ENCODE measurements at places on chromosomes 3 and 15.

DNA sequence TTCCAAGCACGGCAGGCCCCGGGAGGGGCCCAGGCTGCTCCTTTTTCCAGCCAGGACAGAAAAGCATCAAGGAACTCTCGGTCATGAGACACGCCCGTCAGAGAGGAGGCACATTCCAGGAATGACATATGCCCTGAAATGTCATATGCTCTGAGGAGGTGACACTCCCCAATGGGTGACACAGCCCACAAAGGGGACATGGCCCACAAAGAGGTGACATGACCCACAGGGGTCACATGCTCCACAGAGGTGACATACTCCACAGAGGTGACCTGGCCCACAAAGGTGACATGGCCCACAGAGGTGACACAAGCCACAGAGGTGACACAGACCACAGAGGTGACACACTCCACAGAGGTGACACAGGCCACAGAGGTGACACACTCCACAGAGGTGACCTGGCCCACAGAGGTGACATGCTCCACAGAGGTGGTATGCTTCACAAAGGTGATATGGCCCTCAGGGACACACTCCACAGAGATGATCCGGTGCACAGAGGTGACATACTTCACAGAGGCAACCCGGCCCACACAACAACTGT lies 79.2 kb downstream of the ABHD5 start:
- no peak for DNase-seq

DNA sequence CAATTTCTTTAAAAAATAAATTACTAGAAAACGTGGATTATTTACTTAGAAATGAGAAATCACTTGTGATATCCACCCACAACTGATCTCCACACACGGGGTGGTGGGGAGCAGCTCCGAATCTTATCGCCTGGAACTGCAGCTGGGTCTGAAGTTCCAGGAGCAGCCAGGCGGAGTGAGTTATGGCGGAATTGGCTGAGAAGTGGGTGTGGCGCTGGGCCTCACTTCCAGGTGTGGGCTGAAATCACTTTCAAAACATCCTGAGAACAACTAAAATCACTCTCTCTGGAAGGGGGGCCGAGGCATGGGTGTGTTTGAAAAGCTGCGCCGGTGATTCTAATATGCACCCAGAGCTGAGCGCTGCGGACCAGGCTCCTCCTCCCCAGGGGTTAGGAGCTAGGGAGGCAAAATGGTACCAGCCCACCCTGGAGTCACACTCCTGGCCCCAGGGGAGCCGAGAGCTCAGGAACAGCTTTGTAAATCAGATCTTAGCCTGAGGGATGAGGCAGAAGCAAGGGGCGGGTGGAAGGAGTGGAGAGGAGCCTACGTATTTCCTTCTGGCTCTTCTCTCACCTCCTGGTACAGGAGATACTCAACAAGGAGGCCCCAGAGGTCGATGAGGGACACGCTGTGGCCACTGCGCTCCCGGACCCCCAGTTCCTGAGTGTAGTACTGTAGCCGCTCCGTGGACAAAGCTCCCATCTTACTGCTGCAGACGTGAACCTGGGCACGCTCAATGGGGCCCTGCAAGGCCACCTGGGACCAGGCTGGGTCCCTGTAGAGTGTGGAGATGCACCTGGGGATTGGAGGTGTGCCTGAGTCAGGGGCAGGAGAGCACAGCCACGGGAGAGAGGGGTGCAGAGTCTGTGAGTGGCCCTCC lies 9.6 kb downstream of the PLA2G4F start:
- no peak for DNase-seq

- DNase-seq: no peak
These were observed 30.6 kb upstream of the MECOM start for GRCh38 chr3:169694117-169694516.

DNA sequence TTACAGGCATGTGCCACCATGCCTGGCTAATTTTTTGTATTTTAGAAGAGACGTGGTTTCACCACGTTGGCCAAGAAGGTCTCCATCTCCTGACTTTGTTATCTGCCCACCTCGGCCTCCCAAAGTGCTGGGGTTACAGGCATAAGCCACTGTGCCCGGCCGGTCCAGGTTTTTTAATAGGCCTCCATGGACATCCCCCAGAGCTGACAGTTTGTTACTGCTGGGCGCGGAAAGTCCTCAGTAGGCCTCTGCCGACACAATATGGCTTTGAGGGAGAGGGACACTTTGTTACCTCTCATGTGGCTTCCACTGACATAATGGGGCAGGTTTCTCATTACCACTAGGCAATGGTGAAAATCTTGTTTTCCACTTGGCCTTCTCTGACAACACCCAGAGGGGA lies 152.0 kb downstream of the WNT7A start:
- DNase-seq: no peak

- DNase-seq: no peak
These were observed 94.3 kb upstream of the PFN2 start for GRCh38 chr3:150064971-150065370.

DNA sequence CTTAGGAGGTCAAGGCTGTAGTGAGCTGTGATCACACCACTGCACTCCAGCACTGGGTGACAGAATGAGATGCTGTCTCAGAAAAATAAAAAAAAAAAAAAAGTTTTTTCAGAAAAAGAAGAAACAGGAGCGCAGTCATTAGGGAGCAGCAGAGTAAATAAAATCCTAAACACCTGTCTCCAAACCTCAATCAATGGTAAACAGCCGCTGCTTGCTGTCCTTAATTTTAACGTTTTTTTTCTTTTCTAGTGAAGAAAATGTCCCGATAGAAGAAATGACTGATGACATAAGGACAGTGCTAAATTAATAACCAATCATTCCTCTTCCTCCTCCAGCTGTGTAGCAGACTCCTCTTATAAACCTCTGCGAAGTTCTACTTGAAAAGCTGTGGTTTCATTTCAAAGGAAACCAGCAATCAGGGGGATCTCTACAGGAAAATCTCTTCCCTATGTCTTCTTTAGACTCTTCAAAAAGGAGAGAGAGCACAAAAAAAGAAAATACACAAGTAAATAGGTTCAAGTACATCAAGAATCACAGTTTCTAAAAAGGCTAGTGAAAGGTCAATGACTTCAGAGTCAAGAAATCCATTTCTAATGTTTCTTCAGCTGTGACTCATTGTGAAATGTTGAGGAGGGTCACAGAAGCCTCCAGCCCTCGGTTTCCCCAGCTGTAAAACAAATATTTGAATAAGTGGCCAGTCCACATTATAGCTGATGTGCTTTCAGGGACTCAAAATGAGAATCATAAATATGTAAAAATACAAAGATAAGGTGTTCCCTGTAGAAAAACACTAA lies 127.6 kb downstream of the TMCO5A start:
- no peak for DNase-seq

DNA sequence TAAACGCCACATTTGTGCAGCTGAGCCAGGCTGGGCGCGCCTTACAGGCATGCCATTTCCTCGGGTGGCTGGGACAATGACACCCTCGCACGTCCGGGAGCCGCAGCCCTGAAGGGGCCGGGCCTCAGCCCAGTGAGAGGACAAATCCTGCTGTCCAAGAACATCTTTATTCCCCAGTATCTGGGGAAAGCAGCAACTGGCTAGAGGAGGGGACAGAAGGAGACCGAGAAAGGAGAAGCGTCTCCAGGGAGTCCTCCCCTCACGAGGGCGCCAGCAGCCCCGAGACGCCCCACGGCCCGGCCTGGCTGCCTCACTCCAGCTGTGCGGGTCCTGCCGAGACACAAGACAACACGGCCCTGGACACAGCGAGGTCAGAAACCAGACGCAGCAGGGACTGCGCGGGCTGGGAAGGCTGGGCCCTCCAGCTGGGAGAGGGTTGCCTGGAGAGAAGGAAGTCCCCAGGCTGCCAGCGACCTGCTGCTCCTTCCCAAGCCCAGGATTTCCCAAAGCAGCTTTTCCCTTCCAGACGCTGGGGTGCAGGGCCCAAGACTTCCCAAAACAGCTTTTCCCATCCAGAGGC lies 130.2 kb downstream of the CHSY1 start:
- DNase-seq: peak; percentile 47

DNA sequence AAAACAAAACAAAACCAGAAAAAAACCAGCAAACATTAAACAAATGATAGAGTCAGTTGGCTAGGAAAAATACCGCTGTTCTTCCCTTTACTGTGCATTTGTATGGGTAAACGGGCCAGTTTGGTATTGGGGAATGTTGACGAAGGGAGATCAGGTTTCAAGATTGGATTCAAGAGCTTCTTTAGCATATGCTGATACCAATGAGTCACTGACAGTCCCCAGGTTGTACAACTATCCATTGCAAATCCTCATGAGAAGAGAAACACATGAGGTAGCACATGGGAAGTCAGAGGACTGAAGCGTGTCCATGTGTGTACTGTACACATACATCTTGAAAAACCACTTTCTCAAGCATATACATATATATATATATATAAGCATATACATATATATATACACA lies 25.6 kb downstream of the TIGIT start:
- DNase-seq: no peak

DNA sequence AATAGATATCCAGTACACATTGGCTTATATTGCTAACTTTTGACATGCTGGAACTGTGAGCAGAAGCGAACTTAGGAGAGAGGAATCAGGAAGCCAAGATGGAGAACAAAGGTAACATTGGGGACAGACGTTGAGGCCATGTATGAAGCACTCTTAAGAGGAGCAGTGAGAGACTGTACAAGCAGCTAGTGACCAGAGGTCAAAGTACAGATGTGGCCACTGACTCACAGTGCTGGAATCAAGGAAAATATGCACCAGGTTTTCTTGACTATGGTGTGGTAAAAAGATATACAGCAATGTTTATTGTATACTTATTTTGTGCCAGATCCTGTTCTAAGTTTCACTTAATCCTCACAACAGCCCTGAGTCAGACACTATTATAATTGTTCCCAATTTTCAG lies 2.0 kb upstream of the IL20RB start:
- no peak for DNase-seq

GRCh38 chr3:77096966-77097890 lies 57.3 kb downstream of the ROBO2 start:
- no peak for DNase-seq

DNA sequence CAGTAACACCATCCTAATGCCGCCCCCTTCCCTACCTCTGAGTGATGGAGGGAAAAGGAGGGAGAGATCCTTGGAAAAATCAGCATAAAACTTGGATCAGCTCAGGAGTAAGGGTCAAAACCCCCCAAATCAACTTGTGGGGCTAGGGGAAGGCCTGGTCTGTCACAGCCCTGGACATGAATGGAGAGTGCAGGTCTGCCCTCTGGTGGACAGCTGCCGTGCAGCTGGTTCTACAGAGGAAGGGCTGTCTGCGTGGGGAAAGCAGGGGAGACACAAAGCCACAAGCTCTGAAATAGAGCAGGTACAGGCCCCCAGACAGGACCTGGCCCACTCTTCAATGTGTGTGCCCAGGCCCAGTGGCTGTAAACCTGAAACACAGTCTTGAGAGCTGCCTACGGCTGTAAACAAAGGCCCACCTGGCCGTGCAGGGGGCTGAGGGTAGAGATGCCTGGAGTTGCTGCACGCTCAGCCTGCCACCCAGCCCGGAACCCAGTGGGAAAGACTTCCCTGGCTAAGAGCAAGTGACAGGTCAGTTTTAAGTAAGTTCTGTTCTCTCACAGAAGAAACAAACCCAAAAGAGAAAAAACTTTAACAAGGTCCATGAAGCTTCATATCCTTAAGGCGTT lies 16.4 kb downstream of the CLK3 start:
- peak; percentile 49 for DNase-seq

GRCh38 chr3:138567403-138567802 lies 26.7 kb downstream of the CEP70 start:
- no peak for DNase-seq

DNA sequence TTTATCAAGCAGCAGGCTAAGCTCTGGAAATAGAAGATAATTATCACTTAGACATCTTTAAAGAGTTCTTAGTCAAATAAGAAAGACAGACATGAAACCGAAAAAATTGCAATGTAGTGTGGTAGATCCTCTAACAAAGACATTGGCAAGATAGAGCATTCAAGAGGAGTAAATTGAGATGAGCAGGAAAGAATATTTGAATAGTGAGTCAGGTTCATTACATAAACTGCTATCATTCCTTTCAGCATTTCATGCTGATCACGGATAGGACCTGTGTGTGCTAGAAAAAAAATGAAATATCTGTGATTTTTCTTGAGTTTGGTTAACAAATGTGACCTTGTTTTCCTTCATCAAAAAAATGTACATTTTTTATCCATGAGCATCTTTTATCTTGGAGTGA lies 460.9 kb downstream of the OTOL1 start:
- DNase-seq: no peak

DNA sequence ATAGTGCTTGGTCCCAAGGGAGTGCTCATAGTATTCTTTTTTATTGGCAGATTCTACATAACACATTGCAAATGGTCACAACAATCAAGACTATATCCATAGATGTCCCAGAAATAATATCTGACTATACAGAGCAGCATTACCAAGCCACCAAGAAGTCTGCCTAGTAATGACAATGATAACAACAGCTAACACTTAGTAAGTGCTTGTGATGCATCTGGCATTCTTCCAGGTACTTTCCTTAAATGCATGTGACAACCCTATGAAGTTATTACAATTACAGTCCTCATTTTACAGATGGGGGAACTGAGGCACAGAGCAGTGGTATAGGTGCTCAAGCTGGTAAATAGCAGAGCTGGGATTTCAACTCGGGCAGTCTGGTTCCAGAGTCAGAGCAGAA lies 49.6 kb upstream of the ICE2 start:
- DNase-seq: no peak

- DNase-seq: no peak
These were observed 556.0 kb downstream of the OTOL1 start for GRCh38 chr3:162052636-162053035.

- DNase-seq: peak; percentile 9
These were observed 33.1 kb upstream of the UBE2Q2 start for GRCh38 chr15:75809986-75810750.

GRCh38 chr15:53611145-53611920 lies 148.1 kb downstream of the WDR72 start:
- no peak for DNase-seq

GRCh38 chr15:62599791-62600777 lies 435.0 kb upstream of the C2CD4B start:
- no peak for DNase-seq

DNA sequence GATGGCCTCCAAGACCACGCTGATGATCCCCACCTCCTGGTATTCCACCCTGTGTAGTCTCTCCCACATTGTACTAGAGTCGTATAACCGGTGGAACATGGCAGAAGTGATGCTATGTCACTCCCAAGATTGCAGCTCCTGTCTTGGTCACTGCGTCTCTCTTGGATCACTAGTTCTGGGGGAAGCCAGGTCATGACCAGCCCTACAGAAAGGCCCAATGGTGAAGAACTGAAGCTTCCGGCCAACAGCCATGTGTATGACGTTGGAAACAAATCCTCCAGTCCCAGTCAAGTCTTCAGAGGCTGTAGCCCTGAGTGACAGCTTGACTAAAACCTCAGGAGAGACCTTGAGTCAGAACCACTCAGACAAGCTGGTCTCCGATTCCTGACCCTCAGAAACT lies 61.9 kb upstream of the FNDC3B start:
- no peak for DNase-seq

- DNase-seq: no peak
These were observed 928.9 kb upstream of the NR2F2 start for GRCh38 chr15:95401587-95401986.
